ENCODE measurements at places on chromosomes 12 and 14.

GRCh38 chr14:76946753-76947077, 81.8 kb downstream of the IRF2BPL start:
- DNase-seq: no peak

GRCh38 chr14:100891051-100891450, 12.5 kb downstream of the RTL1 start:
- DNase-seq: no peak

DNA sequence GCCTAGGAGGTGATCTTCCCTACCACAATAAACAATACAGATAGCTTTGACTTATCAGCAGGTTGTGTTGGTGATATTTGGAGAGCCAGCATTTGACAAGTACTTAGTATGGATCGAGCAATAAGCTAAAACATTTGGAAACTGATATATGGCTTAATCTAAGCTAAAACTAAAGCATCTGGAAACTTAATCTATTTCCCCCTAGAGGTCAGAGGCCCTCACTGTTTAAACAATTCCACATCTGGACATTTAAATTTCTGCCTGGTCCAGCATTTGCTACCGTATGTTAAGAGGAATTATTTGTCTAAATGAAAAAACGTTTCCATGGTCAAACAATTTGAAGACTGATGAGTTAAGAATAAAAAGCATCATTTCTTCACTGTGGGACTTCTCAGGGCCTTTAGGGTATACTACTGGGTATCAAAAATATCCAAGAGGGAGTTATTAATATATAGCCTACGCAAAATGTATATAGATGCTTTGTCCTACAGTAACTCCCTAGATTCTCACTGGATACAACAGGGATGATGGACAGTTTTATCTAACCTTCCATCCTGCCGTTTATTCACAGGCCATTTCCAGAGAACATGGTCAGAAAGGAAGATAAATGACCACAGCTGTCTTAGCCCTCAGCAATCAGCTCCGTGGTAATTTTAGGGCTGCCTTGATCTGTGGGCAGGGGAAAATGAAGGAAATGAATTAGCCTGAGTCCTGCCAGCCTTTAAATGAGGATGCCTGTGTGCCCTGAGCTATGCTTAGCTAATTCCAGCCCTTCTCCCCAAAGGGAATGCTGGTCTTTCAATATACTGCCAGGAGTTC, 135.4 kb upstream of the NUDT4 start:
- no peak for DNase-seq

DNA sequence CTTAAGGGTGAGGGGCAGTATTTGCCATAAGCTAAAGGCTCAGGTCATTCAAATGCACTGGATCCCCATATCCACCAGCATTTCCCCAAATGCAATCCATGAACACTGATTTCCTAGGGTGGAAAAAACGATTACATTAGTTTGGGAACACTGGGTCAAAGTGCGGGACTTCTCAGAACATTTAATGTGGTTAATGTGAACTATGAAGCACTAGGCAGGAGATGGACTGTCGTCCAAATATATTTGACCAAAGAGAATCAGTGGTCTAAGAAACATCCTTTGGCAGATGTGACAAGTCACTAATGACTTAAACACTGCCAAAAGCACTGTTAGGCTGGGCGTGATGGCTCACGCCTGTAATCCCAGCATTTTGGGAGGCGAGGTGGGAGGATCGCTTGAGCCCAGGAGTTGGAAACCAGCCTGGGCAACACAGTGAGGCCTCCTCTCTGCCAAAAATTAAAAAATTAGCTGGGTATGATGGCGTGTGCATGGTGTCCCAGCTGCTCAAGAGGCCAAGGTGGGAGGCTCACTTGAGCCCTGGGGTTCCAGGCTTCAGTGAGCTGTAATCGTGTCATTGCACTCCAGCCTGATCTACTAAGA, 205.4 kb downstream of the CALM1 start:
- DNase-seq: no peak

DNA sequence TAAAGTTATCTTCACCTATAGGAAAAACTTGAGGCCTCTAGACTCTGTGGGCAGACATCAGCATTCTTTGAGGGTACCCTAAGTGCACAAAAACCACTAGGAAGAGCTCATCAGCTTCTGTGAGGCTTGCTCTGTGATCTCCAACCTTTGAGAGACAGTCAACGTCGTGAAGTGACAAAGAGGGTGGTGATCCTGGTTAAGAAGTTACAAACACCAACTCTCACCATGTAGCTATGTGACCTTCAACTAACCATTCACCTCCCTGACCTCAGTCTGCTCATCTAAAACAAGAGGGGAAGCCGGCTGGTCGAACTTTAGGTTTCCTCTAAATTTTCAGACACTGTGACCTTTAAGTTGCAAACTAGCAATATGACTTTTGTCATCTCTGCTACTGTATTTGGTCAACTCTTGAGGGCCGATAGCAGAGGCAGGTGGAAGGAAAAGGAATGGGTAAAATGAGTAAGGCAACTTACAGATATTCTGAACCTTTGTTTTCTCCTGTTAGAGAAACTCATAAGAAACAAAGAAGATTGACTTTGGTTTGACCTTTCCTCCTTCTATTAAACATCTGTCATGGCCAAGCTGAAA, 103.2 kb upstream of the PARP11 start:
- no peak for DNase-seq

- no peak for DNase-seq
These were observed 1.5 kb upstream of the HCAR1 start for GRCh38 chr12:122732170-122732569.

DNA sequence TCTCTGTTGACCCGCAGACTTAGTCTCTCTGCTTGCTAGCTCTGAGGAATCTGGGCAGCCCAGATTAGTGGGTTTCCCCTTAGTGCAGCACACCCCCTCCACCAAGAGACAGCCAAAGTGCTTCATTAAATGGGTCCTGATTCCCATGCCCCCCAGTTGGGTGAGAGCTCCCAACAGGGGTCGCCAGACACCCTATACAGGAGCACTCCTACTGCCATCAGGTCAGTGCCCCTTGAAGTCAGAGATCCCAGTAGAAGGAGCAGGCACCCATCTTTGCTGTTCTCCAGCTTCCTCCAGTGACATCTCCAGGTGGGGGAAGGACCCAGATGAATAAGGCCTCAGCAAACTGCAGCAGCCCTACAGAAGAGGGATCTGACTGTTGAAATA, 36.7 kb upstream of the C14orf132 start:
- no peak for DNase-seq

DNA sequence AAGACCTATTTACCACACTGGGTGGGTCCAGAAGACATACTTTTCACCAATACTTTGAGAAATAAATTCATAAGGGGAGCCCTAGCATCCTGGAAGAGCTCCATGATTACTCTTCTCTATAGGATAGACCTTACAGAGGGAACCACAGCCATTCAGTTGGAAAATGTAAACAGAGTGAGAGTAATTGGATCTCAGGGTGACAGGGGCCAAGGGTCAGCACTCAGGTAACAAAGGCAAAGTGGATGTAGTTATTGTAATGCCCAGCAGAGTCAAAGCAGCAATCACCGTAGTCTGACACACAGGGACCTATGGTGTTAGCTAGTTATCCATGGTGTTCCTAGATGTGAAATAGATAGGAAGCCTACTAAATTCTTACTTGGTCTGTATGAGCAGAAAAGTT, 10.8 kb upstream of the GTF2A1 start:
- DNase-seq: no peak

DNA sequence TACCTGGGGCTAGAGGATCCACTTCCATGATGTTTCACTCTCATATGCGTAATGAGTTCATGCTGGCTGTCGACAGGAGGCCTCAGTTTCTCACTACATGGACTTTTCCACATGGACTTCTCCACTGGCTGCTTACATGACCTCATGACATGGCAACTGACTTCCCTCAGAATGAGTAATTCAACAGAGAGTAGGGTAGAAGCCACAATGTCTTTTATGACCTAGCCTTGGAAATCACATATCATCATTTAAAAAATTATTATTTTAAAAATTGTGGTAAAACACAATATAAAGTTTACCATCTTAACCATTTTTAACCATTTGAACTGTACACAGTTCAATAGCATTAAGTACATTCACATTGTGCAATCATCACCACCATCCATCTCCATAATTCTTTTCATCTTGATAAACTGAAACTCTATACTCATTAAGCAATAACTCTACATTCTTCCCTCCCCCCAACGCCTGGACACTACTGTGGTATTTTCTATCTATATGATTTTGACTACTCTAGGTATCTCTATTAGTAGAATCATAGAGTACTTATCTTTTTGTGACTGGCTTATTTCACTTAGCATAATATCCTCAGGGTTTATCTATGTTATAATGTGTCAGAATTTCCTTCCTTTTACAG, 144.5 kb downstream of the TGFB3 start:
- DNase-seq: no peak

- no peak for DNase-seq
These were observed 31.4 kb downstream of the CFAP251 start for GRCh38 chr12:121949648-121950397.

DNA sequence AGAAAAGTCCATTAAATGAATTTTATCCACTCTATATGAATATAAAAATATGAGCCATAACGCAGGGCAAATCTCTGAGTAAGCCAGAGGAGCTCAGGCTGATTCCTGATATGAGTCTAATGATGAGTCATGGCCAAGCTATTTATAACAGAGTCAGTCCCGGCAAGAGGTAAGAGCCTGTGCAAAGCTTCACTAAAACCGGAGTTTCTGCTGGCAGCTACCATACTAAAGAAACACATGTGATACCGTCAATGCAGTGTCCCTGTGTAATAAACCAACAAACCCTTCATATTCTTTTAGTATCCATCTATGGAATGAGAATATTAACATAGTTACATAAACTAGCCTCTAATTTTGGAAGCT, 319.4 kb downstream of the KCNC2 start:
- DNase-seq: no peak

- no peak for DNase-seq
These were observed 16.2 kb upstream of the DICER1 start for GRCh38 chr14:95173518-95173917.

GRCh38 chr12:51171884-51172514, 936 bp downstream of the TFCP2 start:
- DNase-seq: no peak

DNA sequence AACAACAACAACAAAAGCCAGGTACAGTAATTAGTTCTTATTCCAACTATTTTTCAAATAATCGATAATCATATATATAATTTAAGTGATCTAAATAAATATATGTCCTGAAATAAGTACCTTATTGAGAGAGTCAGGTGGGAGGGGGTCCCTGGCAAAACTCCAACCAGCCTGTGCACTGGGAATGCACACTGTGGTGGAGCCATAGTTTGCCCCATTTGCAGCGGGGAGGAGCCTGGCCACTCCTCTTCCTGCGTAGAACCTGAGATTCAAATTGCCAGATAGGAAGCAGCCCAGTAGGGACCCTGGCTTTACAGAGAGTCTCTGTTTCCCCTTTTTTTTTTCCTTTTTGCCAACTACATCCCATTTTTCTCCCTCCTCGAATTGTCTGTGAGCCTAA, 26.4 kb downstream of the CPNE8 start:
- no peak for DNase-seq

DNA sequence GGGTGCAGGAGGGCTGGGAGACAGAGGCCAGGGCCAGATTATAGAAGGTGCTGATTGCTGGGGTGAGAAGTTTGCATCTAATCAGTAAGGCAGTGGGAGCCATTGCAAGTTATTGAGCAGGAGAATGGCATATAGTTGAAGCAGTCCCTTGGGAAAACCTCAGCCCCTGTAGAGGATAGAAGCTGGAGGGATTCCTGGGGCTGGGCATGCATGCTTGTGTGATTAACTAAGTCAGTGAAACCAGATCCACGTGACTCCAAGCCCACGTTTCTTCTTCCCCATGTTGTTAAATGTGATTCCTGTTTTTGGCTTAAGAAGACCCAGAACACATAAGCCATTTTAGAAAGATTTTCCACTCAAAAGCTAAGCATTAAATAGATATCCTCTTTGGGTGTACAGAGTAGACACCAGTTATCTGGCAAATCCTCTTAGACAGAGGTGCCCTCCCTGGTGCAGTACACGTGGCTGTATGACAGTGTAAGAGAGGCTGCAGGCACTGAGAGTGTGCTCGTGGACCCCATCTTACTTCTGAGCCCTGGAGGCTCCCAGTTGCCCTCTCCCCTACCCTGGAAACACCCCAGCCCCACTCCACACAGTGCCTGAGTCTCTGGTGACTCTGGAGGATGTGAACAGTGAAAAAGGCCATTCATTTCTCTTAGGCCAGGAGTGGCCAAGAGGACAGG, 3.2 kb downstream of the C14orf132 start:
- no peak for DNase-seq

GRCh38 chr12:1527789-1528188, 66.6 kb downstream of the FBXL14 start:
- no peak for DNase-seq

DNA sequence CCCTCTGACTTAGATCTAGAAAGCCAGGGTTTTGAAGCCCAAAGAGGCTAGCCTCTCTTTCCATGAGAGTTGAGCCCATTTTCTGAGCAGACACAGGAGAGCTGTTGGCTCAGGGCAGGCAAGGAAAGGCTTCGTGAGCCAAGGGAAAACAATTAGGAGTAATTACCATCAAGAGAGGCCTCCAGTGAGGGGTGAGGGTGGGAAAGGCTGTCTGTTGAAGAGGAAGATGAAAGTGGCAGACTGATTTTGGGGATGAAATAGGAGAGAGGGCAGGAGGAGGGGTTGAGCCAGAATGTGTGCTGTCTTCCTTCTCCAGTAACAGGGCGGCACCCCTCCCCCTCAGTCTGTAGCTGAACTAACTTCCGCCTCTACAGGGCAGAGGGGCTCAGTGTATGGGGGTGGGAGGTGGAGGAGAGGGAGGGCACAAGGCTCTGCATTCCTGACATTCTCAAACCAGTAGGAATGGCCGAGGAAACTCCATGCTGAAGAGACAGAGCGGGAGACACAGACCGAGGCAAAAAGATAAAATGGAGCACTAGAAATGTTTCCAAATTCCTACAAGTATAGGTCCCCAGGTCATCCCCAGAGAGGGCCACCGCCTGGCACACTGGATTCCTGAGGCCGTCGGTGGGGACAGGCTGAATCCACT, 33.1 kb upstream of the COL2A1 start:
- no peak for DNase-seq

GRCh38 chr12:452667-453210, 7.0 kb upstream of the B4GALNT3 start:
- DNase-seq: peak; percentile 58

- DNase-seq: no peak
These were observed 16.4 kb upstream of the KERA start for GRCh38 chr12:91074154-91074709.

DNA sequence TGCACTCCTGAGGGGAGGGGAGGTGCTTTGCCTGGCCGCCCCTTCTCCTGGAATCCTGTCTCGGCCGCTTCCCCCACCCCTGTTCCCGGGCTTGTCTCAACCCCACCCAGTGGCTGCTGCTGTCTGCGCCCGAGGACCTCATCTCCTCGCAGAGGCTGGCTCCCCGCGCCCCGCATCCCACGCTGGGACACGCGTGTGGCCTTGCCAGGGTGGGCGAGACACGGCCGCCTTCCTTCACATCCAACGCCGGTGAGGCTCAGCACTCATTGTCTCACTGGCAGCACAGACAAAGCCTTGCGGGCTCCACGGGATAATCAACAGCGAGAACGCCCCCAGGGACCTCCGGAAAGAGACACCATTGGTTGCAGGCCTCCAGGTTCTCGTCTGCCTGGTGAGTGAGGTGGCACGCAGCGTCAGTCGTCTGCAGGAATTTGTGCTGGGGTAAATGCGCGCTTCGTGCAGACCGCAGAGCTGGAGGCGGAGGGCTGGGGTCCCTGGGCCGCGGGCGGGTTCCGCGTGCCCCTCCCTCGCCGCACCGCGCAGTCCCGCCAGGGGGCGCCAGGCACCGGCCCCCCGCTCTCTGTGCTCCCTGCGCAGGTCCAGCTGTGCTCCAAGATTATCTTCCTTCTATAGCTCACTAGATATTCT, 26.8 kb downstream of the CCDC177 start:
- DNase-seq: no peak

GRCh38 chr14:64704143-64704742, at the start of gene PLEKHG3:
TSS of gene PLEKHG3 (plus strand) at chr14:64704424. CDS start at chr14:64727632, 23,208 bp downstream.
- DNase-seq: no peak

- DNase-seq: no peak
These were observed 135.2 kb upstream of the KRR1 start for GRCh38 chr12:75646329-75647210.

Data from GM12892 (cell line).